Dorsolateral prefrontal cortex (tissue), 122 donors: ENCODE measurements at places on chromosomes 13 and 19.

GRCh38 chr13:110155072-110155471 is 151.9 kb downstream of the COL4A1 start:
- no peak for DNase-seq

- DNase-seq = no peak
These were observed 10.4 kb downstream of the NUDT19 start for GRCh38 chr19:32702010-32702409.

- DNase-seq = no peak
These were observed 10.0 kb downstream of the MTIF3 start for GRCh38 chr13:27440408-27440807.

DNA sequence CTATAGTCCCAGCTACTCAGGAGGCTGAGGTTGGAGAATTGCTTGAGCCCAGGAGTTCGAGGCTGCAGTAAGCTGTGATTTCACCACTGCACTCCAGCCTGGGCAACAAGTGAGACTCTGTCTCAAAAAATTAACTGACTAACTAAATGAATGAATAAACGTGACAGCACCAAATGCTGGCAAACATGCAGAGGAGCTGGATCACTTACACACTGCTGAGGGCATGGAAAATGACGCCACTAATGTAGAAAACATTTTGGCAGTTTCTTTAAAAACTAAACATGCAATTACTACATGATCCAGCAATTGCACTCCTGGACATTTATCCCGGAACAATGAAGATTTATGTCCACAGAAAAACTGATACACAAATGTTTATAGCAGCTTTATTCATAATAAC is 31.3 kb upstream of the GTF3A start:
- no peak for DNase-seq

DNA sequence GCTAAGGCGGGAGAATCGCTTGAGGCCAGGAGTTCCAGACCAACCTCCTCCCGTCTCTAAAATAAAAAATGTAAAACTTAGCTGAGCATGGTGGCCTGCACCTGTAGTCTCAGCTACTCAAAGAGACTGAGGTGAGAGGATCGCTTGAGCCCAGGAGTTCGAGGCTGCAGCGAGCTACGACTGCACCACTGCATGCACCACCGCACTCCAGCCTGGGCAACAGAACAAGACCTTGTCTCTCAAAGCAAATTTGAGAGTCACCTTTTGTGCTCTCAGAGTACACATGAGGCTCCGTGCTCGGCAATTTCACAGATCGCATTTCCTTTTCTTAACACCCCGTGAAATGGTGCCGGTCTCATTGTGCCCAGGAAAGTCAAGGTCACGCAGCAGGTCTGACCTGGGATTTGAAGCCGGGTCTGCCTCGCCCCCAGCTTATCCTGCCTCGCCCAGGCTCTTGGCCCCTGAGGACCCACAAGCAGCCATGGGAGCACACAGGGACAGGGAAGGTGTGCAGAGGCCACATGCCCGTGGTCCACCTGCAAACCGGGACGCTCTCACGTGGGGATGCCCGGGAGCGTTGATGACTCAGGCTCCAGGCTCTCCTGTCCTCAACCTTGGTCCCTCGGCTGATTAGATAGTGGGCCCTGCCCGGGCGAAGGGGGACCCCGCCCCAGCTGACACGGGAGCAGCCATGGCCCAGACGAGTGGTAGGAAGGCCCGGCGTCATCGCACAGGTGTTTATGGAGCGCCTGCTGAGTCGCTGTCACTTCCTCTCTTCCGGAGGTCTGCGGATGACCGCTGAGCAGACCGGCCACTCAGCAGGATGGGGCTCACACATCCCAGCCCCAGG is 1.1 kb upstream of the SMIM24 start:
- DNase-seq = no peak

- DNase-seq = no peak
These were observed 792.9 kb downstream of the LIG4 start for GRCh38 chr13:107422421-107422820.

DNA sequence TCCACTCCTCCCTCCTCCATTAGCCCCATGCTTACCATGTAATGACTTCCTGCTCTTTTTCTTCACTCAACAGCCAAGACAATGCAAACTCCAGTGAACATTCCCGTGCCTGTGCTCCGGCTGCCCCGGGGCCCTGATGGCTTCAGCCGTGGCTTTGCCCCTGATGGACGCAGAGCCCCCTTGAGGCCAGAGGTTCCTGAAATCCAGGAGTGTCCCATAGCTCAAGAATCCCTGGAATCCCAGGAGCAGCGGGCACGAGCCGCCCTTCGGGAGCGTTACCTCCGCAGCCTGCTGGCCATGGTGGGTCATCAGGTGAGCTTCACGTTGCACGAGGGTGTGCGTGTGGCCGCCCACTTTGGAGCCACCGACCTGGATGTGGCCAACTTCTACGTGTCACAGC is 2.9 kb upstream of the PPP1R37 start:
- no peak for DNase-seq

GRCh38 chr13:74134777-74135325 is 647 bp upstream of the KLF12 start:
- no peak for DNase-seq

DNA sequence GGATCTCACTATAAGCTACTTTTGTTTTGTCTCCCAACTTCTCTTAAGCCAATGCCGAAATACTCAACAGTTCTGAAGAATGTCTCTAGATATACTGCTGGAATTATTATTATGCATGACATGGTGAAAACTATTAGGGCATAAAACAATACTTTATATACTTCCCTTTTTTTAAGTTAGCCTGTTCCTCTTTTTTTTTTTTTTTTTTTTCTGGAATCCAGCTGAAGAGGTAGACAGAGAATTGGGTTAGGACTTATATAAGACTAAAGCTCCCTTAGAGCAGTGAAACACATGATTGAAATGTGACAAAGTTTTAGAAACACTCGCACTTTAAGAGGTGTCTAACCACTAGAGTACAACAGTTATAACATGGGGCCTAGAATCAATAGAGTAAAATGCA is 850.9 kb upstream of the PCDH9 start:
- no peak for DNase-seq

DNA sequence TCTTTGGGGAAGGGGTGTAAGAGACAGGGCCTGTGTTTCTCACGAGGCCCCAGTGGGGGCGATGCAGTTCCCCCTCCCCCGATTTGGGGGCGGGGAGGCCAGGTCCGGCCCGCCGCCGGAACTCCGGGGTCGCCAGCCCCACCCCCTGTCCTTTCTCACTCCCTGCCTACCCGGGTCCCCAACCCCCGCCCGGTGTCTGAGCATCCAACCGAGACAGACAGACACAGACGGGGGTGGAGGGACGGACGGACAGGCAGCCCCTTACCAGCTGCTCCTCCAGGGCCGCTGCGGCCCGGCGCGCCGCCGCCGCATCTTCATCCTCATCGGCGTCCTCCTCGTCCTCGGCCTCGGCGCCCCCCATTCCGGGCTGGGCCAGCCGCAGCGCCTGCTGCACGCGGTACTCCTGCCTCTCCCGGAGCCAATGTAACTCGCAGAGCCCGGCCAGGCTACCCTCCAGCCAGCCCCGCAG is 397 bp downstream of the DACT3 start:
- no peak for DNase-seq

DNA sequence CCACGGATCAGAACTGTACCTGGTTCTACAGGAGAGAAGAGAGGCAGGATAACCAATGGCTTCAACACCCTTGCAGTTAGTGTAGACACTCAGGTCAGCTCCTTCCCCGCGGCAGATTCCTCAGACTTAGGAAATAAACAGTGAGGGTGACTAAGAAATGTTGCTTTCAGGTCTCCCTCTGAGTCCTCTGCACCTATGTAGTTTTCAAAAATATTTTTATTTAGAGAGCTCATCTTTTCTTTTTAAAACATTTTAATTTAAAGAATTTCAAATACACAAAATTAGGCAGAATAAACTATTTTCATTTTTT is 195.2 kb downstream of the KLF12 start:
- DNase-seq = no peak

DNA sequence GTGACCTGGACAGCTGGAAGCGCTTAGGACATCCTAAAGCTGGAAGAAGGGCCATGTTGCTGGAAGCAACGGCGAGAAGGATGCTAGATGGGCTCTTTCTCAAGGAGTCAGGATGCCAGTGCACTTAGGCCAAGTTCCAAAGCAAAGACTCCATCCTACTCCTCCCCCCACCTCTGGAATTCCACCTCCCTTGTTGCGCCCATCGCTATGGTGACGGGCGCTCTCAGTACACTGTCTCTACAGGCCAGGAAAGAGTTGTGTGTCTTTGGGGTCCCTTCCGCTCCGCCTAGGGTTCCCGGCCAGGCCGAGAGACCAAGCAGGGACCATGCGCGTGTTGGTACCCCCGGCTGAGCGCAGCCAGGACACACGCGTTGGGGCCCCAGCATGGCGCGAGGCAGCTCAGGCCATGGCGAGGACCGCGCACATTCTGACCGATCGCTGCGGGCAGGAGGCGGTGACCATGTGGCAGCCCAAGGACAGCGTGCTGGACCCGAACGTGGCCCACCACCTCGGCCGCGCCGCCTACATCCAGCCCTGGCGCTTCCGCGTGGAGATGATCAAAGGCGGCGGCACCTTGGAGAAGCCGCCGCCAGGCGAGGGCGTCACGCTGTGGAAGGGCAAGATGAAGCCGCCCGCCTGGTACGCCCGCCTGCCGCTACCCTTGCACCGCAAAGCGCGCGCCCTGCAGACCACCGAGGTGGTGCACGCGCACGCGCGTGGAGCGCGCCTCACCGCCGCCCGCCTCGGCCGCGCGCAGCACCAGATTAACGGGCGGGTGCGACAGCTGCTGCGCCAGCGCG is 31.0 kb upstream of the SLC1A6 start:
- DNase-seq = no peak

DNA sequence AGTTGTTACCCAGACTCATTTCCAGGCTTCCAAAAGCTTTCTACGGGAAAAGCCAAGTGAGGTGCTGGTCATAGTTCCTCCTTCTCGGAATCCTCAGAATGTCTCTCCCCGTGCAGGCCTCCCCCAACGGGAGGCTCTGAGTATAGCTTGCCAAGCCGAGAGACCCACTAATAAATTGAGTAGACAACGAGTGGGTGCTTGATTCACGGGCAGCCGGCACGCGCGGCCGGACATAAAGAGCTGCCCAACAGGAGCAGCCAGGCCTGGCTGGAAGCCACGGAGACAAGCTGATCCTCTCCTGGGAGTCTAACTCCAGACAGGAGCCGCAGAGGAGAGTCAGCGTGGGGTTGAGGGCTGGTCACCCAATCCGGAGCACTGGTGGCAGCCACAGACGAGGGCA is 43.4 kb upstream of the MEDAG start:
- no peak for DNase-seq

- no peak for DNase-seq
These were observed 895 bp downstream of the B3GNT8 start for GRCh38 chr19:41426116-41426841.

GRCh38 chr19:2631213-2631821 is 71.2 kb downstream of the GNG7 start:
- DNase-seq = no peak

DNA sequence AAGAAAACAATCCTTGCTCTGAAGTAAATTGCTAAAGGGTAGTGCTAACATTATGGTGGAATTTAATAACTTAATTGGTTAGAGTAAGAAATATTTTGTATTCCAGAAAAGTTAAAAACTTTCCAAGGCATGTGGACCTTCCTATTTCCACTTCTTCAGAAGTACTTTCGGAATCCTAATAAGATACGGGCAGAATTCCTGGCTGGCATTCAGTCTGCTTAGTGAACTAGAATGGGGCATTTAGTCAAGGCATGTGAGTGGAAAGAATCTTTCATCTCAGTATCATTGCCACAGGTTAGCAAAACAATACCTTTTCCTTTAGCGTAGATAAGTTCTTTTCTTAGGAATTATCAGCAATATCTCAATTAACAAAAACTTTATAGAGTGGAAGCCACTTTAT is 85.1 kb downstream of the TNFRSF19 start:
- no peak for DNase-seq

DNA sequence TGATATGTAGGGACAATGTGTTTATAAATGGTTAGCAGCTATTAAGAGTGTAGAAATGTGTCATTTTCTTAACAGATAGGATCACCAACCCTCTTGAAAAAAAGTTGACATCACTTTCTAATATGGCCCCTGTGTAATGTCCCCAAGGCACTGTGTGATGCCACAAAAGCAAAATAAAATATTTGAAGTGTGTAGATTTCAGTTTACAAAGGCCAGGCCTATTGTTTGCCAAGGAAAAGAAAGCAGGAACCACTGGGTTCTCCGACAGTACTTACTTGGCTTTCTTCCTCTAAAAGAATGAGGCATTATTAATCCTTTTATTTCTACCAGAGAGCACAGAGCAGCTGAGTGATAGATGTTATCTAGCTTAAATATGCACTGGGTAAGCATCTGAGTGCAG is 10.5 kb upstream of the GJA3 start:
- no peak for DNase-seq

DNA sequence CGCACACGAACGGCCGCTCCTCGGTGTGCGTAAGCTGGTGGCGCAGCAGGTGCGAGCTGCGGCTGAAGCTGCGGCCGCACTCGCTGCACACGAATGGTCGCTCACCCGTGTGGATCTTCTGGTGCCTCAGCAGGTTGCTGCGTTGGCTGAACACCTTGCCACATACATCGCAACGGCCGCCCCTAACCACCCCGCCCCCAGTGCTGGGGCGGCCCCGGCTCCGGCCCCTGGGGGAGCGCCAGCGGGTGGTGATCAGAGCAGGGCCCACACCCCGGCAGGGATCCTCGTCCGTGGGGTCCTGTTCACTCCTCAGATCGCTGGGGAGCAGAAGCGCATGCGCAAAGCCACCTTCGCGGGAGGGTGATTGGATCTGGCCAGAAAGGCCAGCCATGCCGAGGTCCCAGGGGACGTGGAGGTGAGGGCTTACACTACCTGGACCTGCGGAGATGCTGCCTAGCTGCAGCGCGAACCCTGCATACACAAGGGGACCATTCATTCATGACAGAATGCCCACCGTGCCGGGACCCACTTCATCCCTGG is 4.7 kb upstream of the UBE2M start:
- DNase-seq = peak; percentile 74

- DNase-seq = no peak
These were observed 589.3 kb upstream of the ARGLU1 start for GRCh38 chr13:107157271-107157670.

GRCh38 chr13:97726664-97727280 is 226.7 kb upstream of the IPO5 start:
- DNase-seq = no peak

DNA sequence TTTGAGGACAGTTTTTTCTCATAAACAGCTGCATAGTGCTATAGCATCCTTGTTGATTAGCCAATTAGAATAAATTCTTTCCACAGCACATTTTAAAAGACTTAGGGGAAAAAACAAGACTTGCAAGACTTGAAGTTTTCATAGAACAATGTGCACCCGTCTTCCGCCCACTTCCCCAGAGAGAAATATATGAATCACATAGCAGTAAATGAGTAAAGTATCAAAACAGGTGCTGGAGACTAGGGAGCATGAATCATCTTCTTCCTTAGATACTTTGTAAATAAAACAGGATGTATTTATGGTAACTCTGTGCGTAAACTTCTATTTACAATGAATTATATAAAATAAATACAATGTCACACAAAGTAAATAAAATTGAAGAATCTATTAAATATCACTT is 75.1 kb downstream of the COL4A2 start:
- peak; percentile 32 for DNase-seq
